Hippocampal formation (tissue), 2 donors: ENCODE measurements at places on chromosomes 12 and 14.

GRCh38 chr12:49626169-49626835 is 2.9 kb downstream of the PRPF40B start:
- no peak for DNase-seq

- DNase-seq, result no peak
Observed at GRCh38 chr14:103273145-103273744, 60.8 kb upstream of the EIF5 start.

DNA sequence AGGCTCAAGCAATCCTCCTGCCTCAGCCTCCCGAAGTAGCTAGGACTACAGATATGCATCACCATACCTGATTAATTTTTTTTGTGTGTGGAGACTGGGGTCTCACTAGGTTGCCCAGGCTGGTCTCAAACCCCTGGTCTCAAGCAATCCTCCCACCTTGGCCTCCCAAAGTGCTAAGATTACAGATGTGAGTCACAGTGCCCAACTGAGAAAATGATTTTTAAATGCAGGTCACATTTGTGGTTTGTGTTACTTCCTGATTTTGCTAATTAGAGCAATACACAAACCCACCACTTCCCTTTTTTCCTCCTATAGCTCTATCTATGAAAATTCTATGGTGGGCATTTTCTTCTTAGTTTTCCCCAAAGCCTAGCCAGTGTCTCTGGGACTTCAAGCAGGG is 45.5 kb upstream of the TMEM263 start:
- no peak for DNase-seq

GRCh38 chr14:30994681-30995620 is 30.5 kb upstream of the AP4S1 start:
- no peak for DNase-seq

GRCh38 chr14:69786603-69787002 is 10.4 kb downstream of the SLC10A1 start:
- DNase-seq, result no peak

DNA sequence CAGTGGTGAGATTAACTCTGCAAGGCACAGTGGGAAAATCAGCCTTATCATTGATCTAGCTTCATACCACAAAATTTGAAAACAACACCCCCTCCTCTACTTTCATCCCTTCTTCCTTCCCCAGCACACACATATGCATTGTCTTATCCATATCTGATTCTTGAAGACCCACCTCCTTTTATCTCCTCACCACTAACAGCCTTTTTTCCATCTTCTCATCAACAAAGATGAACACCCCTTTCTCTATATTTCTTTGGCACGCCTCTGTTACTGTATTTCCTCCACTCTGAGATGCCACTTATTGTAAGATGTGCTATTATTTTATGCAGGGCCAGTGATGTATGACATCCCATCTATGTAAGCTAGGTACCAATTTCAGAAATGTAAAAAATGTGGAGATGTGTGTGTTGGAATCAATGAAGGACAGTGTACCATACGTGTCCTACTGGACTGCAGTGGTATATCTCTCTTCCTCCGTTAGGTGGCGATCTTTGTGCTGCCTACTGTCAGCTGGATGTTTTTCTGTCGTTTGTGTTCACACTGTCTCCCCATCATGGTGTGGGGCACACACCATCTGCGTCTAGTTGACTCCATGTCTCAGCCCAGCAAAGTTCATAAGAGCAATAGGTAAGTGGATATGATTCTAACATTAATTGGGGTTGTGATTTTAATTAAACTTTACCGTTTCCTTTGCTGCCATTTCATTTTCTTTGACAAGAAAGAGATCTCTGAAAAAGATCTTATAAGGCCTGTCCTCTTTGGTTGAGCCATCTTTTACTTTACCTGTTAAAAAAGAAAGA is 24.0 kb downstream of the CCDC38 start:
- DNase-seq, result peak; percentile 4
